ENCODE measurements at places on chromosomes 2 and 18.

DNA sequence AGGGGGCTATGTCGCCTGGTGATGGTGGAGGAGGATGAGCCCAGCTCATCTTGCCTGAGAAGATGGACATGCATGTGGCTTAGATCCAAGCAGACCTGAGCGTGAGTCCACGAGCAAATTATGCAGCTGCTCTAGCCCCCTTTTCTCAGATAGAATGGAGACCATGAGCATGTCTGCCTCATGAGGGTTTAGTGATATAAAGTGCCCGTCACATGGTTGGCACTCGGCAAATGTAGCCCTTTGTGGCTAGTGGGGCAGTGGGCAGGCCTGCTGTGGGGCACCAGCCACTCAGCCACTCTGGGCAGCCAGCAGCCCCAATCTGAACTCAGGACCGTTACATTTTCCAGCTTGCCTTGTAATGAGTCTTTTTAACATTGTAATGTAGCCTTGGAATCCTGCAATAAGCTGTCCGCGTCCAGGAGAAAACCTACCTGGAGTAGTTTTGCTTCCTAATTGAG, 92.1 kb upstream of the HS6ST1 start:
- DNase-seq: no peak

DNA sequence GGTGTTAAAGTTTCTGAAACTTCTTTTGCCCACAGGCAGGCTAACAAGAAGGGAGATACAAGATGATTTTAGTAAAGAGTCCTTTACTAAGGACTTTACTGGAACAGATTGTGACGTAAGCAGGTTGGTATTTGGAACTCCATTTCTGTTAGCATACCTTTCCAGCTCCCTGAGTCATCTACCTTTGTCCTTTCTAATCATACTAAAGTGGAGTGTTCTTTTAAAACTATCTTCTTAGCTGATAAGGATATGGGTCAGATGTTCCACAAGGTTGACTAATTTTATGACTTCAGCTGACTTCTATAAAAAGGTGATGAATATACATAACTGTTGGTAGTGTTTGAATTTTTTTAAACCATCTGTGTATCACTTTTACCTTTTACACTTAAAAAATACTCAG, 21.1 kb downstream of the UGP2 start:
- DNase-seq: no peak

DNA sequence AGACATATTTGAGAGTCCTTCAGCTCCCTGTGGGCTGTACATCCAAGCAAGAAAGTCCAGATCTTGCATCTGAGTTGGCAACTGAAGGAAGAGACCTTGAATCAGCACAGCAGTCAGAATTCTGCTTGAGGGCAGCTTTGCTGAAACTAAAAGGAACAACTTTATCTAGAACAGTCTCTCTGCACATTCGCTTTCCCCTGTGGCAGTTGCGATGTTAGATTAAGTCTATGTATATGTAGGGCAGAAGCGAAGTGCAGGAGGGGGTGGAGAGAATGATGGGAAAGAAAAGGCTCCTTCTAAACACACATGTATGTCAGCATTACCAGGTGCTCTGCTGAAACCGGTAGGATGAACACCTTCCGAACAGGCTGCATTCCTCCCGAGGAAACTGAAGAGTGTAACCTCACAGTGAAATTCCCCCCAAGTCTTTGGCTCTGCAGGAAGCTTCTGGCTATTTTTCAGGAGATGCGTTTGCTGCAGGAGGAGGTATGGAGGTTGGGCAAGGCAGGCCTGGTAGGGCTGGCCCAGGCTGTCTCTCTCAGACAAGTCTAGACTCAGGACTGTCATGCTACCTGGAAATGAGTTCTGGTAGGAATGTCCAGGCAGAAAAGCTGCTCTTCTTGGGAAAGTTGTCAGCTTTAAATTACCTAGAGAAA, 70.0 kb upstream of the ATL2 start:
- DNase-seq: no peak

GRCh38 chr2:190535586-190535985, 1.1 kb upstream of the NEMP2 start:
- DNase-seq: no peak

DNA sequence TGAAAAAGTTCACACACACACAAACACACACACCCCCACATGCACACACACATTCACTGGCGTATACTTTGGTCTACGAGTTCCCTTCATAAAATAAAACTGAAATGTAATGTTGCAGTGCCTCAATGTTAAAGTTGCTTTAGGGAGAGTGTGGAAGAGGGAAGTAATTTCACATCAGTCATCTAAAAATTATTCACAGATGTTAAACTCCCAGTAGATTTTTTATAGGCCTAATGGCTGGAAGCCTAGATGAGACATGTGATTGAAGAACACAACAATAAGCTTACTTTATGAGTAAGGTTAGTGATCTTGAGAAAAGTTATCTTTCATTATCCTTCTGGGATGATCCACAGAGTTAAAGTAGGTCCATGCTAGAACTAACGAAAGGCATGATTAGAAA, 506.7 kb upstream of the CNTNAP5 start:
- no peak for DNase-seq

DNA sequence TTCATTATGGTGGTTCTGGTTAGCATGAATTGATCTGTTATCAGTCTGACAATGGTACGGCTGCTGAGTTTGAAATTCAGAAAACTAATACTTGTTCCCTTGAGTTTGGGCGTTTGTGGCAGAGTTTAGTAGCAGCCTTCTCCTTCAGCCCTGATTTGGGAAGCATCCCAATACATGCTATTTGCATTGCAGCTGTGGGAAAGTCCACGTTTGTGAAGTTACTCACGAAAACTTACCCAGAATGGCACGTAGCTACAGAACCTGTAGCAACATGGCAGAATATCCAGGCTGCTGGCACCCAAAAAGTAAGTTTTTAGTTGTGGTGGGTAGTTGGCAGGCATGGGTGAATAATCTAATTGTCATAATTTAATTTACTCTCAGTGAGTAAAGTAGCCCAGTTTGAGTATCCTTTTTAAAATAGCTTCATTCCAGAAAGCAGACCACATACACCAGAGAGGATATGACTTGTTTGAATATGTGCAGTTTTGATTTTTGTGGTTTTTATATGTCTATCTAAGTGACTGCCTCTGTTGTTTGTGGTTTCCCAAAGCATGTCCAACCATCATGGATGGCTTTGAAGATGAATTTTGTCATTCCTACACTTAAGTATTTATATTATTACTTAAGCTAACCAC, 12.2 kb downstream of the DGUOK start:
- DNase-seq: no peak

- no peak for DNase-seq
These were observed 293.3 kb downstream of the MTX2 start for GRCh38 chr2:176562359-176563078.

DNA sequence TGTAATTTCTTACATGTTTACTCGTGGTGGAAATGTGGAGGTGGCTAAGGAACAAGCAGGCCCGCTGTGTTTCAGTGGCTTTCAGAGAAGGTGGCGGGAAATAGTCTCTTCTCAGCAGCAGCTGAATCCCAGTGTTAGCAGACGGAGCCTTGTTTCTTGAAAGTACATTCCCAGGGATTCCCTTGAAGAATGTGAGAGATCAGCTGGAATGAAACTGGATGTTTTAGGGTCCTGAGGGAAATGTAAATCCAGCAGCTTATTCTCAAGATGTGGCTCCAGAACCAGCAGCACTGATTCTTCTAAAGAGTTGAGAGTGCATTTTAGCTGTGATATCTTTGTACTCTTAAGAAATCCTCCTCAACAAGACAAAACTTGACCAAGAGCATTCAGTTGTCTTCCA, 59.1 kb downstream of the CDC42EP3 start:
- DNase-seq: no peak

- DNase-seq: no peak
These were observed 7.6 kb upstream of the BMP10 start for GRCh38 chr2:68878753-68879152.

DNA sequence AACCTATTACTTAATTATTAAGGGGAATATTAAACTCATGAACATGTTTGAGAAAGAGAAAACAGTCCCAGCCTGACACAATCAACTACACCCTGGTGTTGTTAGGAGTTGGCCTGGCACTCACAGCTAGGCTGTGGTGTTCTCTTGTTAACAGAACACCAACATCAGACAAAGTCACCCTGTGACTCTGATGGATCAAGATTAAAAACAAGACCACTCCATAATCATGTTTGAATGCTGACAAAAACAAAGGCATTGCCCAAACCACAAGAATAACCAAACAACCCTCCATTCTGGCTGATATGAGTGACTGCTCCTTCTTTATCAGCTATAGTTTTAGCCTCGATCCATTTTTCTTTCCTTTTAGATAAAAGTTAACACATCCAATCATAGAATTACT, 3.0 kb downstream of the BOLL start:
- no peak for DNase-seq

- DNase-seq: peak; percentile 32
These were observed 157.2 kb downstream of the MIB1 start for GRCh38 chr18:21897811-21898210.

- no peak for DNase-seq
These were observed 9.1 kb upstream of the LCLAT1 start for GRCh38 chr2:30437809-30438548.

DNA sequence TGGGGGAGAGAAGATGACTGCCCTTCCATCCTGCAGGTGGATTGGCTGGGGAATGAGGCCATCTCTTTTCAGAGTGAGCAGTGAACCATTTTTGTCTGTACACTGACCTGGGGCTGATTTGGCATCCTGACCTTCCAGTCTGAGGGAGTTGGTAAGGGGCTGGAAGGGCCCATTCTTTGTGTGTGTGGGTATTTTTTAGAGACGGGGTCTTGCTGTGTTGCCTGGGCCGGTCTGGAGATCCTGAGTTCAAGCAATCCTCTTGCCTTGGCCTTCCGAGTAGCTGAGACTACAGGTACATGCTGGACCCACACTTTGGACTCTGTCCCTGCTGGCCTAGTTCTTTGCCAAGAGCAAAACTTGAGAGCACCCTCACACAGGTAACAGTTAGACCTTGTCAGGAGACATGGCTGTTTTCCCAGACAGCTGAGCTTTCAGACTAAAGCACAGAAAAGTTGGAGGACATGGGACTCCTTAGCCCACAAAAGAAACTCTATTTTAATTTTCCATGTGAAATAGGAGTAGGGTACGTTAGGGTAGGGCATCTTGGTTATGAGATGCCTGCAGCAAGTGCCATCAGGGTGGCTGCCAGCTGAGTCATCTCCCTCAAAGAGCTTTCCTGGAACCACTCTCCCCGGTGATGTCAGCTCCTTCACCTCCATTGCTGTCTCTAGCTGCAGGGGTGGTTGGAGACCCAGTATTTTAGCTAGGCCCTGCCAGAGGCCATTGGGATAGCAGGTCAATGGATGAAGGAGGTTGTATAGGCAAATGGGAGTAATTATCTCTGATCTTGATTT, 60.7 kb downstream of the DGKD start:
- no peak for DNase-seq

- DNase-seq: no peak
These were observed 18.6 kb downstream of the NGEF start for GRCh38 chr2:232994446-232994845.

DNA sequence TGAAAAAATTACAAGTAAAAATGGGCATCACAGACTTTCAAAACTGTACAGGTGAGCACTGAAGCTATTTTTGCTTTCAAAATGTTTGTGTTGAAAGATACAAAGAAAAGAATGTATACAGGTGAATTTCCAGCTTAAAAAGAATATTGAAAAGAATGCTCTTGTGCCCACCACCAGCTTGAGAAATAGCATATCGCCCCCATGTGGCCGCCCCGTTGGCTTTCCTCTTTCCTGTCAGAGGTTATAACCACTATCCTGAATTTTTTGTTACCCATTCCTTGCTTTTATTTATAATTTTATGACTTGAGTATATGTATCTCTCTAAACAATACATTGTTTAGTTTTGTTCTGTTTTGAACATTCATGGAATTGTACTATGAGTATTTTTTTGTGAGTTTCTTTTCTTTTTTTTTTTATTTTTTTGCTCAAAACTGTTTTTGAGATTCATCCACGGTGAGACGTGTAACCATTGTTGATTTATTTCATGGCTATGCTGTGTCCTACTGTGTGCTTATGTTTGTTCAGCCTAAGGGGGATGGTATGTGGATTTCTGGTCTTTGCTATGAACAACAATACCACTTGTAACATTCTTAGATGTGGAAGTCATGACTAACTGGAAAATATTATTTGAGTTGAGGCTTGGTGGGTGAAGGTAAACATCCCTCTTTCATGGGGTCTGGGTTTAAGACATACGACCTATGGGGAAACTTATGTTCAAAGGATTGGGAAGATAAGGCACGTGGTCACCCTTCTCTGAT, 11.6 kb downstream of the TRPM8 start:
- DNase-seq: peak; percentile 66

- no peak for DNase-seq
These were observed 92.0 kb downstream of the ARMC9 start for GRCh38 chr2:231290321-231291015.

DNA sequence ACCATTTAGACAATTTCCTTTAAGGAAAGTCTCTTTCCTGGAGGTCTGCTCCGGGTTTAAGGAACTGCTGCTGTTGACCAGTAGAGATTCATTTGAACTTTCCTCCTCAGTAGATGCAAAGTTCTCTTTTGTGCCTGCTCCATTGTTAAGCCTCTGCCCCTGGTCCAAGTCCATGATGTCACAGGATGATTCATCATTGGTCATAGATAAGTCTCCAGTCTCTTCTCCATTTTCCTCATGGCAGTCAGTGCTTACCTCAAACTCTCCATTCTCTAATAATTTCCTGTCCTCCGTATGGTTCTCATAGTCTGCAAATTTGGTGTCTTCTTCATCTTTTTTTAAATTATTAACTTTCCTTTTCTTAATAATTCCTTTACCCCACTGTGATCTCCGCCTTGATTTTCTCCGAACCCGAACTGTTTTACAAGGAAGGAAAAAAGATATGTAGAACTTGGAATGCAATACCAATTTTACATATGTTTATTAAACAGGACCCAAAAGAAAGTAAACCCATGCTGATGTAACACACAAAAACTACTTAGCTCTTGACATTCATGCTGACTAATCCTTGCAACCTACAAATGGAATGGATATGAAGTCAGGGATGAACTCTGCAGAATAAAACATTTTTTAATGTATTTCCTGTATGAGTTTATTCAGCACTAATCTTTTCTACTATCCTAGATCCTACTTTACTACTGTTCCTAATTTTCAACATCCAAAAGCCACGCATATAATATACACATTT, 169.1 kb downstream of the ATAD2B start:
- no peak for DNase-seq

- DNase-seq: no peak
These were observed 14.9 kb upstream of the ITM2C start for GRCh38 chr2:230849633-230850357.

- no peak for DNase-seq
These were observed 14.5 kb downstream of the CYP26B1 start for GRCh38 chr2:72132981-72133720.

GRCh38 chr2:215862351-215862771, 151.0 kb downstream of the MREG start:
- DNase-seq: no peak

- DNase-seq: no peak
These were observed 81.2 kb downstream of the ORC4 start for GRCh38 chr2:147939313-147939712.

- no peak for DNase-seq
These were observed 226.7 kb upstream of the FSIP2 start for GRCh38 chr2:185511925-185512324.

- peak; percentile 30 for DNase-seq
These were observed 547 bp downstream of the SLC35F5 start for GRCh38 chr2:113755835-113756354.

Data from BE2C (cell line).